Panc1 (cell line): ENCODE measurements at places on chromosomes 13 and 19.

DNA sequence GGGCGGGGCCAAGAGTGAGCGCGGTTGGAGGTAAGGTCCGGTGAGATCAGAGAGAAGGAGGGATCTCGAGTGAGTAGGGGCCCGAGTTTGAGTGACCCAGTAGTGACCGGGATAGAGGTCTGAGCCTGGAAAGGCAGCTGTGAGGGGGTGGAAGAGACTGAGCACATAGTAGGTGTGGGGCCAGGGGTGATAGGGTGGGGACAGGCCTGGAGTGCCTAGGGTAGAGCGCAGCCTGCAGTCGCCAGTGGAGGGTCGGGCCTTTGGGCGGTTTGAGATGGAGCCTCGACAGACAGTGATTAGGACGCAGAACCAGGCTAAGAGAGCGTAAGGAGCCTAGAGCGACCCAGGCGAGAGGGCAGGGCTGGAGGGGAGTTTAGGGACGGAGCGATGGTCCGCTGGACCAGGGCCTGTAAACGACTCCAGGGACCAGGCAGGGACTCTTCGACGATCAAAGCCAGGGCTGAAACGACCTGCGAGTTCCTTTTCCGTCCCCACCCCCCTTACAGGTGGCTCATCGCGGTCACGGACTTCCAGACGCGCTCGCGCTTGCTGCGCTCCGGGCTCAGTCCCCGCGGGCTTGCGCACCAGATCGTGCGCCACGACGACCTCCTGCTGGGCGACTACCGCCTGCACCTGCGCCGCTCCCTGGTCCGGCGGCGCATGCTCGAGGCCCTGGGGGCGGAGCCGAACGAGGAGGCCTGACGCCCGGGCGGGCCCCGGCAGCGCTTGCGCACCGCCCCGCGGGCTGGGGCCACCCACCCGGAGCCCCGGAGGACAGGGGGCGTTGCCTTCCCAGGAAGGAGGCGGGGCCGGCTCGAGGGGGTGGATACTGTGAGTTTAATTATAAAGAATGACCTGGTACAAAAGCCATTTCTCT lies 9.4 kb downstream of the C19orf81 start:
- no peaks in the 10 kb centered on the region for H3K27me3 ChIP-seq
- H3K4me1 ChIP-seq, result no peaks in the 10 kb centered on the region
- H3K36me3 ChIP-seq, result peaks cover 6% of the 10 kb centered on the region; the same call in 1 of the 2 replicates
- peak overlapping the region; percentile 43 for H3K4me3 ChIP-seq
- DNase-seq, result no peak

- H3K27me3 ChIP-seq, result no peaks in the 10 kb centered on the region
- no peaks in the 10 kb centered on the region for H3K36me3 ChIP-seq
- no peak overlapping the region for H3K27ac ChIP-seq
These were observed 6.6 kb upstream of the WDFY2 start for GRCh38 chr13:51577690-51578089.

- H3K27me3 ChIP-seq, result no peaks in the 10 kb centered on the region
These were observed 18.2 kb downstream of the CCNA1 start for GRCh38 chr13:36450534-36450933.

- H3K27me3 ChIP-seq, result no peaks in the 10 kb centered on the region
- no peaks in the 10 kb centered on the region for H3K4me1 ChIP-seq
- no peaks in the 10 kb centered on the region; the same call in 1 of the 2 replicates for H3K36me3 ChIP-seq
- no peak overlapping the region for H3K4me3 ChIP-seq
These were observed 32.6 kb downstream of the ERCC5 start for GRCh38 chr13:102878481-102878880.

- DNase-seq, result no peak
- no peak overlapping the region for H3K27ac ChIP-seq
- no peaks in the 10 kb centered on the region for H3K4me1 ChIP-seq
- H3K36me3 ChIP-seq, result peaks cover 4% of the 10 kb centered on the region; the same call in 1 of the 2 replicates
These were observed 16.0 kb upstream of the KDM4B start for GRCh38 chr19:4952945-4953344.

- H3K36me3 ChIP-seq, result peaks cover 8% of the 10 kb centered on the region; the same call in 1 of the 2 replicates
- no peak for DNase-seq
- peak overlapping the region; percentile 80 for H3K27ac ChIP-seq
- peak overlapping the region; percentile 71 for H3K4me3 ChIP-seq
- H3K4me1 ChIP-seq, result no peaks in the 10 kb centered on the region; the same call in 1 of the 2 replicates
These were observed 1.2 kb upstream of the ARID3A start for GRCh38 chr19:924553-925086.

DNA sequence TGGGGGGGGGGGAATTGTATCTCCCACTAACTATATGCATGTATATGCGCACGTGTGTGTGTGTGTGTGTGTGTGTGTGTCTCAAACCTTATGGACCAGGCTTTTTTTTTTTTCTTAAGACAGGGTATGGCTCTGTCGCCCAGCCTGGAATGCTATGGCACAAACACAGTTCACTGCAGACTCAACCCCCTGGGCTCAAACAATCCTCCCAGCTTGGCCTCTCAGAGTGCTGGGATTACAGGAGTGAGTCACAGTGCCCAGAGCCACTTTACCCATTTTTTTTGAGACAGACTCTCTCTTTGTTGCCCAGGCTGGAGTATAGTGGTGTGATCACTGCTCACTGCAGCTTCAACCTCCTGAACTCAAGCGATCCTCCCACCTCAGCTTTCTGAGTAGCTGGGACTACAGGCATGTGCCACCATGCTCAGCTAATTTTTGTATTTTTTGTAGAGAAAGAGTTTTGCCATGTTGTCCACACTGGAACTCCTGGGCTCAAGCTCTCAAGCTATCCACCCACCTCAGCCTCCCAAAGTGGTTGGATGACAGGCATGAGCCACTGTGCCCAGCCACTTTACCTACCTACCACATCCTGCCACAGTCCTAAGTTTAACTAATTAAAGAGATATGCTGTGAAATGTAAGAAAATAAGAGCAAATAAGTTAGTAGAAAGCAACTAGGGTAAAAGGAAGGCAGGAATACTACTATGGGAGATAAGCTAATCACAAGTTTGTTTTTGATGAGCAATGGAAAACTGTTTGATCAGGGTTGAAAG lies 2.4 kb downstream of the ZMYM5 start:
- H3K27me3 ChIP-seq, result no peaks in the 10 kb centered on the region
- no peak for DNase-seq
- H3K27ac ChIP-seq, result peak overlapping the region; percentile 32
- peak overlapping the region; percentile 80 for H3K4me3 ChIP-seq
- H3K36me3 ChIP-seq, result no peaks in the 10 kb centered on the region; the same call in 1 of the 2 replicates

GRCh38 chr13:114044486-114044885 lies 70.6 kb upstream of the C13orf46 start:
- H3K4me3 ChIP-seq, result no peak overlapping the region
- H3K27me3 ChIP-seq, result no peaks in the 10 kb centered on the region
- DNase-seq, result no peak

DNA sequence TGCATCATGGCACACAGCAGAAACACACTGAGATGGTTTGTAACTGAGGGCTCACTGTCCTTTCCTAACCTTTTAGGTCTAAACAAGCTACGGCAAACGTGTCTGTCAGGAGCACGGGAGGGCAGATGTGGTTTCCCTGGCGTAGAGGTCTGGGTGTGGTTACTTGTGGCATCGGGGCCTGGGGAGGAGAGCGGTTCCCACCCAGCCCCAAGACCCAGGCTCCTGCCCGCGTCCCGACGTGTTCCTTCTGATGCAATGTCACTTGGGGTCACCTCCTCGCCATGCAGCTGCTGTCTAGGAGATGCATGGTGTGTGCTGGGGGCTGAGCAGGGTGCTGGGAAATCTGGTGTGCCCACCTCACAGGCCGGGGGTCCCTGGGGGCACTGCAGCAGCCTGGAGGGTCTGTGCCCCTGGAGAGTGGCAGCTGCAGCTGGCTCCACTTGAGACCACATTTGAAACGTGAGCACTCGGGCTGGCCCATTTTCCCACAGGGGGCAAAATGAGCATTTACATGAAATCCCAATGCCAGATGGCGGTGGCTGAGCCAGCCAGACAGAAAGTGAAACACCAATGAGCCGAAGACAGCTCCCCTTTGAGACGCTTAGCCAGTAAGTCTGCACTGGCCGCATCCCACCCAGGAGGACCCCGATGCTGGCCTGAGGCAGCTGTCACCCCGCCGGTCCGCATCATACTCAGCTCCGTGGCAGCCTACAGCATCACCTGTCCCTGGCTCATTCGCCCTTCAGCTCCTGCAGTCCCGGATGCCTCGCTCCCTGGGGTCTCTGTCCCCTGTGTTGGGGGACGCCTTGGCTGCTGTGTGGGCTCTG lies 22.3 kb upstream of the MYDGF start:
- H3K4me3 ChIP-seq, result no peak overlapping the region
- H3K4me1 ChIP-seq, result peaks cover 3% of the 10 kb centered on the region; the same call in 1 of the 2 replicates
- no peak for DNase-seq
- no peaks in the 10 kb centered on the region; the same call in 1 of the 2 replicates for H3K36me3 ChIP-seq
- H3K27ac ChIP-seq, result no peak overlapping the region
- H3K27me3 ChIP-seq, result no peaks in the 10 kb centered on the region

DNA sequence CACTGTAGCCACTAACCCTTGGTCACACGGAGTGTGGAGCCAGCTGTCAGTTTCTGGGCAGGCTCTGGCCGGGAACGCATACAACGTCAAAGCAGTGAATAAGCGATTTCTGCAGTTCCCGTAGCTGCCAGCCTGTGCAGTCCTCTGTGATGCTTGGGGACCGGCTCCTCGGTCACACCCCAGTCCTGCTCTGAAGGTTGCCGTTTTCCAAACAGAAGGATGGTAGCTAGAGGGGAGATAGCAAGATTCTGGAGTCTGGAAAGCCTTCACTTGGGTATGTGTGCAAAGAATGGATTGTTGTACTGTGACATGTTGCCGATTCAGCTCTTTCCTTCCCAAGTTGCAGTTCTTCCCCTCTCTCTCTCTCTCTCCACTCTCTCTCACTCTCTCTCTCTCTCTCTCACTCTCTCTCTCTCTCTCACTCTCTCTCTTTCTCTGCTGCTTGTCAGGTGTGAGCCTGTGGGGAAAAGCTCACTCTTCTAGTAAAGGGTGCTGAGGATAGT lies 38.7 kb upstream of the C1QTNF9 start:
- no peak for DNase-seq

DNA sequence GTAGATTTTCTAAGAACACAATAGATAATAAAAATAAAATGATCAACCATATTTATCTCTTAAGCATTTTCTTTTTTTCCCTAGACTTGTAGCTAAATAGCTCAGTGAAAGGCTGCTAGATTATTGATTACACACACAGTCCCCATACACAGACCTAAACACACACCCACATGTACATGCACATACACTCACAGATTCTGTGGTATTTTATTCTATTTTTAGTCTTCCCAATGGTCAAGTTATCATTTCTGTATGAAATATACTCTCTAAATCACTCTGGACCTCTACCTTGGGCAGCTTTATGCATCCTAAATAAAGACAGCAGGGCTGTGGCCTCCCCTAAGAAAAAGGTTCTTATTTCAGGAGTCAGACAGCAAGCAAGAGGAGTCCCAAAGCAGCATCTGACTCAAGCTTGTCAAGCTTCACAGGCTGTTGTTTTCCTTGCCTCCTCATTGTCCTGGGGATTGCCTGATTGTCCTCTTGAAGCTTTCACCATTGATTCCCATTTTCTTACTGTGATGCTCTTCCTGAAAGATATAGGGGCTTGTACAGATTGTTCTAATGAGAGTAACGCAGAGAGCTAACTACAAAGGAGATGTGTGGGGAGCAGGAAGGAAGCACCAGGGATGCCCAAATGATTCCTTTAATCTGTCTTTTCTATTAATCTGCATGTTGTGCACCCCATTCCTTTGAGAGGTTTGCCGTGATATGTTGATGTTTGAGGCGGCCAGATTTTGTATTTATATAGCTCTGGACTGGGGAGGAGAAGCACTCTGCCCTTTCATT lies 986.5 kb downstream of the PCDH17 start:
- no peaks in the 10 kb centered on the region for H3K36me3 ChIP-seq
- H3K27ac ChIP-seq, result no peak overlapping the region
- H3K4me3 ChIP-seq, result no peak overlapping the region

DNA sequence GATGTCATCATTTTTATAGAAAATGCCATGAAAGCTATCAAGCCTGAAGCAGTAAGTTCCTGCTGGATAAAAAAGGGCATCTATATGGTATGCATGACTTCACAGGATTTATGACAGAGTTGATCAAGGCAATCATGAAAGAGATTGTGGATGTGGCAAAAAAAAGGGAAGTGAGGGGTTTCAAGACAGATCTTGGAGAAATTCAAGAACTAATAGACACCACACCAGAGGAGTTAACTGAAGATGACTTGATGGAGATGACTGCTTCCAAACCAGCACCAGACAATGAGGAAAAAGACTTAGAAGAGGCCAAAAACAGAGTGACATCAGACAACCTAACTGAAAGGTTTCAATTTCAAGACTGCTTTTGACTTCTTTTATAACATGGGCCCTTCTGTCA lies 691.1 kb upstream of the SLC10A2 start:
- no peak overlapping the region for H3K4me3 ChIP-seq
- no peak for DNase-seq
- no peaks in the 10 kb centered on the region for H3K4me1 ChIP-seq
- no peak overlapping the region for H3K27ac ChIP-seq
- no peaks in the 10 kb centered on the region for H3K36me3 ChIP-seq

GRCh38 chr13:80390338-80390737 lies 49.4 kb upstream of the SPRY2 start:
- no peaks in the 10 kb centered on the region for H3K4me1 ChIP-seq
- no peak overlapping the region for H3K27ac ChIP-seq
- H3K27me3 ChIP-seq, result no peaks in the 10 kb centered on the region
- DNase-seq, result no peak

DNA sequence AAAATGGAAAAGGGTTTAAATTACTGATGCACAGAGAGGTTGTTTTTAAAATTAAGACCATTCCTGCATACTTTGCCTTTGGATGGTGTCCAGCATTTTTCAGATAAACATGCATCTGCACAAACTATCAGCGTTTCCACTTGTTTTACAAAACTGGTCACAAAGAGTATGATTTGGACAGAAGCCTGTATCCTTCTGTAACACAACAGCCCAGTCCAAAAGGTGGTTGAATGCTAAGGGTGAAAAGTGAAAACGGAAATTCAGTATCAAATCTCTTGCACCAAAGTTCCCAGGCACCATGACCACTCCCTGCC lies 21.7 kb upstream of the DOCK9 start:
- no peak for DNase-seq
- no peak overlapping the region for H3K27ac ChIP-seq
- no peaks in the 10 kb centered on the region; the same call in 1 of the 2 replicates for H3K4me1 ChIP-seq
- no peaks in the 10 kb centered on the region for H3K36me3 ChIP-seq

DNA sequence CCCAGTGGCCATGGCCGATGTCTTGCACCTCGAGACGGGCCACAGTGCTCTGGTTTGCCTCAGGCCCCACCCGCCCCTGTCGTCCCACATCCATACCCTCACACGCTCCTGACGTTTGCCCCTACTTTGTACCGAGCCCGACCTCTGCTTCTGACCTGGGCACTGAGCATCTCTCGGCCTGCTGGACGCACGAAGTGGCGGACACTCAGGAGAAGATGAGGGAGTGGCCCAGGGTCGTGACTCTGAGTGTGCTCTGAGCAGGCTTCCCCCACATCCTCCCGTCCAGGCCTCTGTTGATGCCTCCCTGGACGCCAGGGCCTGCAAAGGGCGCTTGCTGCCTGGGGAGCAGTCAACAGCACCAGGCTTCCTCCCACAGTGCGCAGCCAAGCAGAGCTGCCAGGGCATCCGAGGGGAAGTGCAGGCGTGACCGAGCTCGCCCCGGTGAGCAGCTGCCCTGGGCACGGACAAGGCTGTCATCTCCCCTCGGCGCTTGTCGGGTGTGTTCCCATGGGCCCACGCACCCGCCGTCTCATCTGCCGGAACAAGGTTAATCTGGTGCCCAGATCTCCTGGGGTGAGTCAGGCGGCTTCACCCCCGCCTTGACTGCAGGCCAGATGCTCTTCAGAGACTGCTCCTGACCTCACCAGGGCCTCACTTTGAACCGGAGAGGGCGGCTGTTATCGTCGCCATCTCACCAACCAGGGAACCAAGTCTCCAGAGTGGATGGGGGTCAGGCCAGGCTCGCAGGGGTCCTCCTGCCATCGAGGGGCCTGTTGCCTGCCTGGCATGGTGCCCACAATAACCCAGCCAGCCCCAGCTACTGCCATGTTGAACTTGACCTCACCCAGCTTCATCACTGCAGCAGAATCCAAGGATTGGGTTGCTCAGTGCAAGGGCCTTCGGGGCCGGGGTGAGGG lies 27.2 kb downstream of the COMP start:
- no peaks in the 10 kb centered on the region for H3K36me3 ChIP-seq
- H3K4me3 ChIP-seq, result no peak overlapping the region
- DNase-seq, result no peak
- H3K27ac ChIP-seq, result no peak overlapping the region
- H3K27me3 ChIP-seq, result no peaks in the 10 kb centered on the region
